ENCODE measurements at places on chromosomes 2 and 18.

DNA sequence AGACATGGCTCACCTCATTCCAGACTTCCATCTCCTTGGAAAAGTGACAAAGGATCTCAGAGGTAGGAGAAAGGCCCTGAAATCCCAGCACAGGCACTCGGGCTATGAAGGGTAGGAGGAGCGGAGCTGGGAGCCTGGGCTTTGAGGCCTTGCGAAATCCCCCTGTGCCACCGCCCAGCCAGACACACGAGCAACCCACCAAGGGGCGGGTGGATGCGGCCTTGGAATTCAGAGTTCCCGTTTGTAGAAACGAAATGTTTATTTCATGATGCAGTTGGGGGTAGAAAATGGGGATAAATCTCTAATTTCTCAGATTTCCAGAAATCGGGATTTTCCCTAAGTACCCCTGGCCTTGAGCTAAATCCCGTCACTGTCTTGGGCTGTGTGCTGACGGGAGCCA, 177.1 kb upstream of the HDAC4 start:
- DNase-seq = no peak

DNA sequence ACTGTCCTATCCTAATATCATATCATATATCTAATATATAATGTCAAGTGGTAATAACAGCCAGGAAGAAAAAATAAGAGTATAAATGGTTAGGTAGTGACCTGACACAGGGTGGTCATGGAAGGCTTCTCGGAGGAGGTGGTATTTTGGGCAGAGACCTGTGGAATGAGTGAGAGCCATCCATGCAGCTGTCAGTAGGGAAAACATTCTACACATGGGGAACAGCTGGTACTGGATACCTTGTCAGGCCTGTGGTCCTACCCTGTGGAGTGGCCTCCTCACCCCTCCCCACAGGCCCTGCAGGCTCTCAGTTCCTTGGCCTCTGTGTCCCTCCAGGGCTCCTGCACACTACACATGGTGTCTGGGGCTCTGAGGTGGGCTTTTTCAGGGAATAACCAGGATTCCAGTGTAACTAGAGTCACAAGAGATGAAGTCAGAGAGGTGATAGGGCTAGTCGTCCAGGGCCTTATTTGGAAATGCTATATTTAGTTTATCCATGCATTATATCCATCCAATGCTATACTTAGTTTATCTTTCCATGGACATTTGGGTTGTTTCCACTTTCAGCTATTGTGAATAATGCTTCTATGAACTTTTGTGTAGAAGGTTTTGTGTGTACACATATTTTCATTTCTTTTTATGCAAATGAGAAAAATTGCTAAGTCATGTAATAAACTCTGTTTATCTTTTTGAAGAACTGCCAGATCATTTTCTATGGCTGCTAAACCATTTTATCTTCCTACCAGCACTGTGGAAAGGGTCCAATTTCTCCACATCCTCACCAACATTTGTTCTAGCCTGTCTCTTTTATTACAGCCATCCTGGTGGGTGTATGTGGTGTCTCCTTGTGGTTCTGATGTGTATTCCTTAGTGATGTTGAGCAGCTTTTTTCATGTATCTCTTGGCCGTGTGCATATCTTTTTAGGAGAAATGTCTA, 75.6 kb downstream of the TPGS2 start:
- no peak for DNase-seq

- DNase-seq = no peak
Measured at GRCh38 chr18:364256-364826, 96.5 kb upstream of the THOC1 start.

DNA sequence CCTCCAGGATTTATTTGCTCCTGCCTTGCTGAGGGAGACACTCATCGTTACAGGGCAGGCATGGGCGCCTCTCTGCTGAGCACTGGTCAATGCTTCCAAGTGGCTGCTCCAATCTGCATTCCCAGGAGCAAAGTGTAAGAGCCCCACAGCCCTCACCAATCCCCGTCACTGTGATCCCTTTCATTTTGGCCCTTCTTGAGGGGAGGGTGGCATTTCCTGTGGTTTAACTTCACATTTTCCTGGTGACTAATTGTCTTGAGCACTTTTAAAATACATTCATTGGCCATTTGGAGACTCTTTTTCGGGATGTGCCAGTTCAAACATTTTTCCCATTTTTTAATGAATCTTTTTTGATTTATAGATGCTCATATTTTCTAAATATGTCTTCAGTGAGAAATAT, 33.0 kb downstream of the TPO start:
- DNase-seq = no peak

DNA sequence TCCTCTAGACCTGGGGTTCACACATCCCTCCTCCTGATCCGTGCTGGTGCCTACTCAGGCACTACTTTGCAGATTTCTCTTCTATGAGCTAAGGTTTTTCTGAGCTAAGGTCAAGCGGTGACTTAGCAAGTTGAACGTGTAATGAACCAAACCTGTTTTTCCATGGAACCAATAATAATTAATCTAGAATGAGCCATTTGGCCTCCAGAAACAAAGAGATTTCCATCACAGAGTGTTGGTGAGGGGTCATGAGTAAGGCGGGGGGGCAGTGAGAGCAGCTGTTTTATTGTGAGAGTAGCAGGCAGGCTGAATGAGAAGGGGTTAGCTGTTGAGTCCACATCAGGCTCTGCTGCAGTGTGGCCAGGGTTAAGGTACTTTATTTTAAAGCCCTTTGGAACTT, 112.0 kb upstream of the FOSL2 start:
- no peak for DNase-seq

GRCh38 chr2:135063210-135063609, 11.1 kb downstream of the RAB3GAP1 start:
- no peak for DNase-seq

DNA sequence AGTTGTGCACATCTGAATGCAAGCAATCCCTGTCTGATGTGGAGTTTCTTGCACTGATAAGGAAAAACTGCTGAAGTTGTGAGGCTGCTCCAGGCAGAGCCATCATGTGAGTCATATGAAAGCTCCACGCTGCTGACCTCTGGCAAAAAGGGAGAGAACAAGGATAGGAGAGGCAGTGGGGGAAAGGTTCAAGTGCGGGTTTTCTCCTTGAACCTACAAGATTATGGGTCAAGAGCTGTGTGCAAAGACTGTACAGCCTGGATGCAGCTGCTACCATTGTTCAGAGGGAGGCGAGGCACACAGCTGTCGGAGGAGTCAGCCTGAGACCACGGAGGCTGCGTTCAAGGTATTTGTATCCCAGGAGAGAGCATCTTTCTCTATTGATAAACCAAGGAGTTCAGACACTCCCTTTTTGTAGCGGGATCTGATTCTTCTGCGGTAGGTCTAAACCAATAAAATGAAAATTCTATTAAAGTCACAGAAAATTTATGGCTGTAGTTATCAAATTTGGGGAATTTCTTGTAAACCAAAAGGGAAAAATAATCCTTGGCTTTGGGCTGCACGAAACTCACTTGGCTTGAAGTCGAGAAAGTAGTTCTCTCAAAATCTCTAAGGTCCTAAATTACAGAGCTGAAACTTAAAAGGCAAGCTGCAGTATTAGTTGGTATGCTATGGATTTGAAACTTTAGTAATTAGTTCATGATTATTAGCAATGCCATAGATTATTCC, at the start of gene CDK15:
Gene CDK15, plus strand, starts transcription at position 96 of the 729 bp plus-strand sequence. Its CDS starts 128 bp downstream, at position 224.
- DNase-seq = no peak

DNA sequence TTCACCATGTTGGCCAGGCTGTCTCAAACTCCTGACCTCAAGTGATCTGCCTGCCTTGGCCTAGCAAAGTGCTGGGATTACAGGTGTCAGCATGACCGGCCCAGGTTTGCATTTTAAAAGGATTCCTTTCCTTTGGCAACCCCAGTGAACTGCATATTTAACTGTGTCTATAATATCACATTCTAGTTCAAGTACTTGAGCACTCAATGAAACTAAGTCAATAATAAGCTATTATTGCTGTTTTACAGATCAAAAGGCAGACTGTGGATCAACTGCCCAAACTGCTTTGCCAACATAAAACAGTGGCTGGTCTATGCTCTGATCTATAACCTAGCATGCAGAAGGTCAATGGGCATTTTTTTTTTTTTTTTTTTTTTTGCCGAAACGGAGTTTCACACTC, 144.5 kb downstream of the USP34 start:
- DNase-seq = no peak

DNA sequence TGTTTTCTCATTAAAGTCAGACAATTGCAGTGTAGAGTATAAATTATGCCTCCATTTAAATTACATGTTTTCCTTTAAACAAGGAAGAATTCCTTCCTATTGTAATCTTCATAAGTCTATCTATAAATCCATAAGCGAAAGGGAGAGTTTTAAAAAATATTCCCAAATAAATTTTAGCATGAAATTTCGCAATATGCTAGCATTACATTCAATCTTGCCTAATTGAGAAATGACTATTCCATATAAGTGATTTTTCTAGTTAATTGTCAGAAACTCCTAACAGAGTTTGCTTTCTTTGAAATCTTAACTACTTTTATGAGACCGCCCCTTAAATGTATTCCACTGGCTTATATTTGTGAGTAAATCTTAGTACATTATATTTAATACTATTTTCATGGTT, 133.1 kb upstream of the CRIM1 start:
- DNase-seq = no peak

- no peak for DNase-seq
Measured at GRCh38 chr2:179263015-179263414, 1.6 kb downstream of the SESTD1 start.

GRCh38 chr2:95026471-95027368, 1.2 kb downstream of the MAL start:
- no peak for DNase-seq

DNA sequence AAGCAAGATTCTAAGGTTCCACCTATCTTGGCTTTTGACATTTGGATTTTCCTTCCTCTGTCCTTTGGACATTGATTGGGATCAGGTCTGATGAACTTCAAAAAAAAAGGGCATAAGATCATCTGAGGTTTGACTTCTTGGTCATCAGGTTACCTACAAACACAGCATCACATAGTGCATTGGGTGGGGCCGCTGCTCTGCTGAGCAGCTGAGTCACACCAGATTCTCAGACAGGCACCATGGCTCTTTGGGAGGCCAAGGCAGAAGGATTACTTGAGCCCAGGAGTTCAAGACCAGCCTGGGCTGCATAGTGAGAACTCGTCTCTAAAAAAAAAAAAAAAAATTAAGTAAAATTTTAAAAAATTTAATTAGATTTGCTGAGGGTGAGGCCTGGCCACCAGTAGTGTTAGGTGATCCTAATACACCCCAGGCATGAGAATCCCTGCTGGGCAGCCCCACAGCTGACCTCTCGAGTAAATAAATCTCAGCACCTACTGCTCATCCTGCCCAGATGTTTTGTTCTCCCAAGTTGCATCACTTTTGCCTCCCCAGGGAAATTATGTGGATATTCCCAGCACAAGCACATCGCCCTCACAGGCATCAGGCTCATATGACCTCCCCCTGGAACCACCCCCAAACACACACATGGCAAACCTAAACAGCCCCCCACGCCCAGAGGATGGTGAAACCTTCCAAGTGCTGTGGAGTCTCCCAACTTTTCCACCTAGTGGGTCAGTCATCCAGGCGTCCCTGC, 5.3 kb downstream of the MLPH start:
- DNase-seq = no peak

- DNase-seq = no peak
Measured at GRCh38 chr2:12316476-12316875, 400.3 kb upstream of the TRIB2 start.

- no peak for DNase-seq
Measured at GRCh38 chr18:10490401-10491165, 35.2 kb upstream of the NAPG start.

DNA sequence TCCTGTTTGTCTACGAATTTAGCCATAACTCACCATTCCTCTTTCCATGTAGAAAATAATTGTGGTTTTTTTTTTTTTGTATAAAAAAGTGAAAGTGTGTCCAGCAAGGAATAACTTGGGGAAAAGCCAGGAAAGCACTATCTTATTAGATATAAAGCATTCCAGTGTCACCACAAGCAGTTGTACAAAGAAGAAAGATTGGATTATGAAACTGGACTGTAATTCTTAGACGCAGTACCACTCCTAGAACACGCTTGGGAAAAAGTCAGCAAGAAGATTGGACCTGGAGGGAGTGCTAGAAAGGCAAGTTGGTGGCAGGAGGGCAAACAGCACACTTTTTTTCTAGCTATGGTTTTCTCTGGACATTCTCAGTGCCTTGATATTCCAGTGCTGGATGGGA, 186.7 kb downstream of the PARD3B start:
- no peak for DNase-seq

DNA sequence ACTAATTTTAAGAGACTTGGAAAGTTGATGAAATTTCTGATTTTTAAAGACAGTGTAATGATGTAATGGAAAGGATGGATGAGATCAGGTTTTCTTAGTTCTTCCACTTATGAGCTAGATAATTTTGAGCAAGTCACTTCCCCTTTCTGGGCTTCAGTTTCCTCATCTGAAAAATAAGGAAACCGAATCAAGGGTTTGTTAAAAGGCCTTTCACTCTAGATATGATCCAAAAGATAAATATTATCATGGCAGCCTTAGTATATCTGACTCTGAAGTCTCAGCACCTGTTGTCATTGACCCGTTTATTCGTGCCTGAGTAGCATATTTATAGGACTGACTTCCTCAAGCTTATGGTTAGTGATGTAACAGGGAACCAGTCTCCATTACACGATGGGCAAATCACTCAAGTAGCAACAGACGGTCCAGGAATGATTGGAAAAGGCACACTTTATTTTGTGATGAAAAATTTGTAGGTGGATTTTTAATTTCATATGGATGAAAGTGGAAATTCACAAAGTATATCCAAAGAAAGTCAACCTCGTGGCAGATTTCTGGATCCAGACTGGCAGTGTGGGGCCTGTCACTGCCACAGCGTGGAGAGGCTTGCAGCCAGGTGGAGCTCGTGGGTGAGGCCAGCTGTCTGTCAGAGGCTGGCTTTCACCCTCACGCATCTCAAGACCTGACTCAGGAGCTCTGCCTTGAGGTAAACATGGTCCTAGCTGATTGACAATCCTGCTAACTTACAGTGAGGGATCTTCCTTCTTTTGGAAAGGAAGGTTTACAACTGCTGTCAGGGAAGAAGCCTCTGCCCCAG, 137.9 kb upstream of the CXCR4 start:
- no peak for DNase-seq

DNA sequence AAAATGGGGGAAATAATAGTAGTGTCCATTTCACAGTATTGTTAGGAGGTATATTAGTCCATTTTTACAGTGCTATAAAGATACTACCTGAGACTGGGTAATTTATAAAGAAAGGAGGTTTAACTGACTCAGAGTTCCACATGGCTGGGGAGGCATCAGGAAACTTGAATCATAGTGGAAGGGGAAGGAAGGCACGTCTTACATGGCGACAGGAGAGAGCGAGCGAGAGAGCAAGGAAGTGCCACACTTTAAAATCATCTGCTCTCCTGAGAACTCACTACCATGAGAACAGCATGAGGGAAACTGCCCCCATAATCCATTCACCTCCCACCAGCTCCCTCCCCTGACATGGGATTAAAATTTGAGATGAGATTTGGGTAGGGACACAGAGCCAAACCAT, 23.4 kb downstream of the MGAT5 start:
- no peak for DNase-seq

- no peak for DNase-seq
Measured at GRCh38 chr2:75582840-75583239, 22.1 kb upstream of the EVA1A start.

DNA sequence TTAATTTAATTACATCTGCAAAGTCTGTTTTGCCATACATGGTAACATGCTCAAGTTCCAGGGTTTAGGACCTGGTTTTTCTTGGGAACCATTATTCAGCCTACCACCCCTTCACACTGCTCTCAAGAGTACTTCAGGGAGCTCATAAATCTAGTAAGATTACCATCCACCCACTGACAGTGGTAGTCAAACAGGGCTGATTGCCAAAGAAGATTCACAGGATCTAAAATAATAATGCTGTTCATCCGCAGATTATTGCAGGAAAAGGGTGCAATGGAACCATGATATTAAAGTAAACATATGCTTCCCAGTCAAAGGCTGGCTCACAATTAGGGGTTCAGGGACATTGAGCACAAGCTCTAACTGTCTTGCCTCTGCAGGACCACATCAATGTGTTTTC, 148.0 kb upstream of the CYRIA start:
- DNase-seq = no peak

Data from epithelial cell of prostate (primary cell).